ENCODE measurements at places on chromosomes 6 and 20.

DNA sequence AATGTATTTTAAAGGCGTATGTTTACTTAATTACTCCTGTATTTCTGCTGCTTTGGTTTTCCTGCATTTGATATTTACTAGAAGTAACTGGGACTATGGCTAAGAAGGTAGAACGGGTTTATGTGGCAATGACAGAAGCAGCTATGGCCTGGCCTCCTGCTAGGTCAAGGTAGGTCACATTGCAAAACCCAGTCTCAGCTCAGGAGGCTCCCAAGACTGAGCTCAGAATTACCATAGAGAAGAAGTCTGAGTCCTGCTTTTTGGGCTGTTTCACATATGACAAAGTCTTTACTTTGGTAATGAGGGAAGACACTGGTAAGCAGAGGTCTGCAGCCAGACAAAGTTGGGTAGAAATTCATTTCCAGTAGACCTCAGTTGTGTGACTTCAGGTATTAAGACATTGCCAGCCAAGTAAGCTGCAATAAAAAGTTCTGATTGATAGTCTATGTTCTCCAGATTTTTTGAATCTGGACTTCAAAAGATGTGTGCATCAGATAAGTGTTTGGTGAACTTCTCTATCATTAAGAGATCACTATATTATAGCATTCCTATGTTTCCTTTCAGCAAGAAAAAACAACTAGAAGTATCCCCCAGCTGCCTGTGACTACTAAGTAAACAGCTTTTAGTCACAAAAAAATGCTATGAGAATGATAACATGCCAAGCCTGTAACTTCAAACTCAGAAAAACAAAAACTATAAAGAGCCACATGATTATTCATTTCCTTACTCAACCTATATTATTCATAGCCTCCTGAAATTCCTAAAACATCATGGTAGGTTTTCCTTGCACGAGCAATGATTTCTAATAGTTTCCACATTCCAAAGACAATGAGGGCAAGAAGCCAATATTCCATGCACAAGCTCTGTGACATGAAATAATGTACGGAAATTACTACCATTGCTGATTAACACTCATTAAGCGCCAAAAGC lies 312.3 kb downstream of the HAO1 start:
- no peak for DNase-seq

- no peak for DNase-seq
Measured at GRCh38 chr6:150403458-150404246, 34.8 kb downstream of the IYD start.

DNA sequence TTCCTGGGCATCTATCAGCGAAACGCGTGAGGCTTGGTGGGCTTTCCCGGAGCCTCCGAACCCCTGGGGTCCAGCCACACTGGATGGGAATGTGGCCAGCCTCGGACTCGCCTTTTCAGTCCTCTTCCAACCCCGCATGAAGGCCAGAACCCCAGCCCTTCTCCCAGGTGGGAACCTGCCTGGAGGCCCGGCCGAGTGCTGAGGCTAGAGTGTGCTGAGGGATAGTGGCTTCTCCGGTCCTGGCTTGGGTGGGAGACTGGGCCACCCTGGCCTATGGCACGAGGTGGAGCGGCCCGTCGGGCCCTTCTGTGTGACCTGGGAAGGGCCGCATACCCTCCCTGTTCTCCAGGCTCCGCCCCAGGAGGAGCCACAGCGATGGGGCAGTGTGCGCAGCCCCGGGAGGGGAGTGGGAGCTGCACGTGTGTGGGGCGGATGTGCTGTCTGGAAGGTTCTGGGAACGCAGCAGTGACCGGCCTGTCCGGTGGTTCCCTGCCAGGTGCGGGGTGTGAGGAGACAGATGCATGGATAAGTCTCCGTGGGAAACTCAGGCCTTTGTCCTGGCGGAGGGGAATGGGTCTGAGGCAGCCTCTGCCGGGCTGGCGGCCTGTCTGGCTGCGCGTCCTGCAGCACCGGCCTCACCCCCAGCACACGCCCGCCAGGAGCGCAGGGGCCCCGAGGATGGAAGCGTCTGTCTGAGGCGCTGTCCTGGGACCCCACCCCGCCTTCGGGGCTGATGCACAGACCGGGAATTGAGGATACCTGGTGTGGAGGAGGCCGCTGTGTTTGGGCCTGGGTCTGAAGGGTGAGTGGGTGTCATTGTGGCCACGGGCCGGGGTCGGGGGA lies 1.1 kb upstream of the BHLHE23 start:
- DNase-seq, result no peak

GRCh38 chr6:165404296-165404695 lies 94.9 kb upstream of the C6orf118 start:
- DNase-seq, result no peak

GRCh38 chr6:140236732-140237131 lies 862.3 kb upstream of the CITED2 start:
- DNase-seq, result no peak

GRCh38 chr6:124960757-124961463 lies 1.3 kb upstream of the RNF217 start:
- no peak for DNase-seq

- no peak for DNase-seq
Measured at GRCh38 chr6:28943223-28943556, 19.4 kb upstream of the TRIM27 start.

DNA sequence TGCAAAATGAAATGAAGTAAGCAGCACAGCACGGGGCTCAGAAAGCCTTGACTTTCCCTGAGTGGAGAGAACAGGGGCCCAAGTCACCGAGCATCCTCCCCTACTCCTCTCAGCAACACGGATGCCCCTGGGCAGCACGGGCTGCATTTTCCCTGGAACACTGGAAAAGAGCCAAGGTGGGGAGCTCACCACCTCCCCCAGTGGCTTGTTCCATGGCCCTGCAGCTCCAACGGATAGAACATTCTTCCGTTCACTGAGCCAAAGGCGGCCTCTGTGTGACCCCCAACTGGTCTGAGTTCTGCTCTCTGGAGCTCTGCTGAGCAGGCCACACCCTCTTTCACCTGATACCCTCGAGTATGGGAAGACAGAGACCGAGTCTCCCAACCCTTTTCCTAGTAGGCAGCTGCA lies 20.8 kb upstream of the EMILIN3 start:
- no peak for DNase-seq

- no peak for DNase-seq
Measured at GRCh38 chr20:46255440-46256104, 52.7 kb downstream of the CDH22 start.

DNA sequence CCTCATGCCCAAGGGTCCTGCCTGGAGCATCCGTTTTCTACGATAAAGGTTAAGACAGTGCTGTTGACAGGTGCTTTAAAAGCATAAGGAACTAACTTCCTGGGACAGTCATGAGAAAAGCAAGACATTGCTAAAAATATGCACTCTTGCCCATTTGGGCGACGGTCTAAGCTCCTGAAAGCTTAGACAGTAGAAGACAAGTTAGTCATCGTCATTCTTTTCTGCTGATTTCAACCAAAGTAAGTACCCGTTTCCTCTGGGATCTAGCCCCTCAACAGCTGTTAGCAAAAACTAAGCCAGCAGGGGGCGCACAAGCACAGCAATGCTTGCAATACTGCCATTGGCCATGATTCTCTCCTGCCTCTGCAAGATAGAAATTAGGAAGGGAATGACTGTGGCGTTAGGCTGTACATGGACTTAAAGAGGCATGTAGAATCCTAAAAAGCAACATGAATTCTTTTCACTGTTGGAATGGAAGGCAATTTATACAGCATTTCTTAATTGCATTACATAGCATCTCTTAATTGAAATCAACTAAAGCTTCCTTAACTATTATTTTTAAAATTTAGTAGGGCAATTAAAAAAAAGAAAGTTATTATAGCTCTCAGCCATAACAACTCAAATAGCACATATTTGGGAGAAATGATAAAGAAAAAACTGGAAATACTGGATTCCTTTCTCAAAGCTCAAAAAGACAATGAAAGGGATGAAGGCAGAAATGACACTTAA lies 147.8 kb upstream of the RALGAPA2 start:
- DNase-seq, result peak; percentile 50

DNA sequence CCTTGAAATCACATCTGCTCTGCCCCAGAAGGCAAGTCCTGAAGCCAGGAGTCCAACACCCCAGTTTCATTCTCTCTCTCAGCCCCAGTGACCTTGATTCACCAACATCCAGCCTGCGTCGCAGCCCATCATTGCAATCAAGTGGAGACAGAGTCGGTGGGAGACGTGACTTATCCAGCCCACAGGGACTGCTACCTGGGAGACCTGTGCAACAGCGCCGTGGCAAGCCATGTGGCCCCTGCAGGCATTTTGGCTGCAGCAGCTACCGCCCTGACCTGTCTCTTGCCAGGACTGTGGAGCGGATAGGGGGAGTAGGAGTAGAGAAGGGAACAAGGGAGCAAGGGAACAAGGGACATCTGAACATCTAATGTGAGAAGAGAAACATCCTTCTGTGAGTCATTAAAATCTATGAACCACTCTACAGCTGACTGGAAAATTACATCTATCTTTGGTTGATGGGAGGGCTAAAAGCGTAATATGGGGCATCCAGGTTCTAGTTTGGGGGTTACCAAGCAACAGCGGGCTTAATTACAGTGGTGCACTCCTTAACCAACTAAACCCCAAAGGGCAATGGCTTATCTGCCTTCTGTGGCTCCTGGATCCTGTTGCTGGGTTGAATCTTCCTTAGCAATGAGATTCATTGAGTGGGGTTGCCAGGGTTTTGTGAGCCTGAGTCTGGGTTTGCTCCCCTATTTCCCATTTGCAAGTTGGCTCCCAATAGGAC lies 2.5 kb downstream of the LY6G6D start:
- DNase-seq, result no peak

GRCh38 chr6:2665146-2666070 lies 85.3 kb downstream of the MYLK4 start:
- DNase-seq, result no peak

DNA sequence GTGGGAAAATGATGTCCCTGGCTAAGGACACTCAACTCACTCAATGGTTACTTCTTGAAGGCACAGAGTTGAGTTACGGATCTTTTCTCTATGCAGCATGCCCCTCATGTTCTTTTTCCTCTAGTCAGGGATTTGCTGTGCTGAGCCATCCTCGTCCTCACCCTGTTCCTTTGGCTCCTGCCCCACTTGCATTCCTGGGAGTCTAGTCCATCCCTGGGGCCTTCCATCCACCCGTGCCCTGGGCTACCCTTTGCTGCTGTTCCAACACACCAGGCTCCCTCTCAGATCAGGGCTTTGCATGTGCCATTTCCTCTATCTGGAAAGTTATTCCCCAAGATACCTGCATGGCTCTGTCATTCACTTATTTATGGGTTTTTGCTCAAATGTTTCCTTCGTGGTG lies 13.3 kb upstream of the KCNG1 start:
- no peak for DNase-seq

- DNase-seq, result no peak
Measured at GRCh38 chr20:11080781-11081377, 407.1 kb upstream of the JAG1 start.

- DNase-seq, result no peak
Measured at GRCh38 chr20:44883214-44883902, 2.1 kb upstream of the YWHAB start.

DNA sequence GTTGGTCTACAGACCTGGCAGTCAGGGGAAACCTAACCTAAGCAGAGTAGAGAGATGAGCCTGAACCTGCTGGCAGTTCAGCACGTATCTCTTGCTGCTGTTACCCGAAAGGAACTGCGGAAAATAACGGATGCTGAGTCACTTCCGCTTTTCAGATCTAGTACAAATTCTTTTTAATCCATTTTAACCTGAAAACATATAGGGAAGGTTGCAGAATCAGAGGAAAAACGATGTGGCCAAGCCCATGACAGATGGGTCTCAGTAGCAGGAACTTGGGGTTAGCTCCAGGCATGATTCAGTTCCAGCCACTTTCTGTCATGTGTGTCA lies 351.9 kb upstream of the PRND start:
- no peak for DNase-seq

GRCh38 chr20:1627200-1627550 lies 7.4 kb upstream of the SIRPB1 start:
- DNase-seq, result no peak

- DNase-seq, result no peak
Measured at GRCh38 chr6:54697424-54697823, 149.1 kb upstream of the FAM83B start.

GRCh38 chr20:35303735-35304491 lies 11.7 kb upstream of the FAM83C start:
- peak; percentile 67 for DNase-seq

DNA sequence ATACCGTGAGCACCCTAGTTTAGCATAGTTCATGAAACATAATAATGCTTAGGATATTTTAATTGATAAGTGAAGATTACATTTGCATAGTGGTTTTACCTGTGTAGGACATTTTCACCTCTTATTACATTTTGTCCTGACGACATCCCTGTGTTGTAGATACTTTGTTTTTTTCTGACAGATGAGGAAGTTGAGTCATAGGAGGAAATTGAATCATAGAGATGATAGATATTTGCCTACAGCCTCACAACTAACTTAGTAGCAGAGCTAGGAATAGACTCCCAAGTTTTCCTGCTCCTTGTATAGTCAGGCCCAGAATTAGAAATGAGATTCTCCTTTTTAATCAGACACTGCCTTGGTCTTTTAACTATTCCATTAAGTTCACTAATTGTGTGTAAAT lies 100.5 kb upstream of the SUPT3H start:
- no peak for DNase-seq

- DNase-seq, result no peak
Measured at GRCh38 chr6:7254980-7255835, 57.8 kb downstream of the SSR1 start.

GRCh38 chr6:14757418-14757817 lies 488.5 kb upstream of the JARID2 start:
- no peak for DNase-seq

DNA sequence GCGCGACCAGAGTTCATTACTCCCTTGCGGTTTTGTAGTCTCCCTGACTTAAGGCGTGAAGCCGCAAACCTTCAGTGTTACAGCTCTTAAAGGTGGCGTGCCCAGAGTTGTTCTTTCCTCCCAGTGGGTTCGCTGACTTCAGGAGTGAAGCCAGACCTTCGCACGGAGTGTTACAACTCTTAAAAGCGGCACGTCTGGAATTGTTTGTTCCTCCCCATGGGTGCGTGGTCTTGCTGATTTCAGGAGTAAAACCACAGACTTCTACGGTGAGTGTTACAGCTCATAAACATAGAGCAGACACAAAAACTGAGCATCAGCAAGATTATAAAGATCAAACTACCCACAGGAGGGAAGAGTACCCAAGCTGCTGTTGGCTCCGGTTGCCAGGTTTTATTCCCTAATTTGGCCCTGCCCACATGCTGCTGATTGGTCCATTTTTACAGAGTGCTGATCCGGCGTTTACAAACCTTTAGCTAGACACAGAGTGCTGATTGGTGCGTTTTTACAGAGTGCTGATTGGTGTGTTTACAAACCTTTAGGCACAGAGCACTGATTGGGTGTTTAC lies 10.4 kb downstream of the TMEM14C start:
- peak; percentile 18 for DNase-seq

DNA sequence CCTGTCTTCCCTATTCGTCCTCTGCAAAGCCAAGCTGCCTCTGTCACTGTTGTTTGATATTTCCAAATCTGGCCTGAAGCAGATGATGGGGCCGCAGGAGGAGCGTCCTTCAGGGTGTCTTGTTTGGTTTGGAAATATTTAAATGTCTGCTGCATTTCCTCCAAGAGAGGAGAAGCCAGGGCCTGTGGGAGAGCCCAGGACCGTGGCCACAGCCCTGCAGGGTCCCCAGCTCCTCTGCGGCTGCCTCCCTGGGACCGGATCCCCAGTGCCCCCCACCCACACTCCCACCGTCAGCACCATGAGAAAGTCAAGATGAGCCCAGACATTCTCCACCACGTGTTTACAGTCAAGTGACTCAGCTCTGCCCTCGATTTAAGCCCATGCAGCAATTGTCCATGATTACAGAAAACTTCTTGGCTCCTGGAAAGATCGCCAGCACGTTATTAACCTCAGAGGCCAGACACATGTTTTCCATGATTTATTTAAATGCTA lies 18.2 kb downstream of the FOXF2 start:
- DNase-seq, result no peak

Measured in stimulated activated CD8-positive, alpha-beta memory T cell treated with anti-CD3 and anti-CD28 coated beads, Interleukin-4, amount 100 ng/mL, for 4 hours (primary cell).